ENCODE measurements at places on chromosomes 4 and X.

- DNase-seq, result no peak
Measured at GRCh38 chr4:88957570-88957969, 99.4 kb downstream of the FAM13A start.

DNA sequence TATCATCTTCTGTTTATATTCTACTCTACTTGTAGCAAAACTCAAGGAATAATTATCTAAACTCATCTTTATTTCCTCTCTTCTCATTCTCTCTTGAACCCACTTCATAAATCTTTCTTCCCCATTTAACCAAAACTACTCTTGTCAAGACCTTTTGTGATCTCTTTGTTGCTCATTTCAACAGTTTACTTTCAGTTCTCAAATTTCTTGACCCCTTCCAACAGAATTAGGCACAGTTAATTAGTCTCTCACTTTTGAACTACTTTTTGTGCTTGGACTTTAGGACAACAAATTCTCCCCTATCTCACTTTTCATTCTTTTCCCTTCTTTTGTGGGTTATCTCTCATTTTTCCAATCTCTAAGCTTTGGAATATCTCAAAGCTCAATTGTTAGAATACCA, 27.4 kb upstream of the CAMK2D start:
- DNase-seq, result no peak

- DNase-seq, result no peak
Measured at GRCh38 chr4:31005037-31005436, 284.9 kb downstream of the PCDH7 start.

- no peak for DNase-seq
Measured at GRCh38 chr4:61359301-61359700, 159.2 kb downstream of the ADGRL3 start.

DNA sequence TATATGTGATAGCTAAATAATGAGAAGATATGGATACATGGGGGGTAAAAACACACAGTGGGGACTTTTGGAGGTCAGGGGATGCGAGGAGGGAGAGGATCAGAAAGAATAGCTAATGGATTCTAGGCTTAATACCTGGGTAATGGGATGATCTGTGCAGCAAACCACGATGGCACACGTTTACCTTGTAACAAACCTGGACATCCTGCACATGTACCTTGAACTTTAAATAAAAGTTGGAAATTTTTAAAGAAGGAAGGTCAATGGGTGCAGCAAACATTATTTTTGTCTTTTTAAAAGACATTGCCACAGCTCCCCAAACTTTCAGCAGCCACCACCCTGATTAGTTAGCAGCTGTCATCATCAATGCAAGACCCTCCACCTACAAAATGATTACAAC, 29.7 kb upstream of the UGT2B15 start:
- DNase-seq, result no peak

DNA sequence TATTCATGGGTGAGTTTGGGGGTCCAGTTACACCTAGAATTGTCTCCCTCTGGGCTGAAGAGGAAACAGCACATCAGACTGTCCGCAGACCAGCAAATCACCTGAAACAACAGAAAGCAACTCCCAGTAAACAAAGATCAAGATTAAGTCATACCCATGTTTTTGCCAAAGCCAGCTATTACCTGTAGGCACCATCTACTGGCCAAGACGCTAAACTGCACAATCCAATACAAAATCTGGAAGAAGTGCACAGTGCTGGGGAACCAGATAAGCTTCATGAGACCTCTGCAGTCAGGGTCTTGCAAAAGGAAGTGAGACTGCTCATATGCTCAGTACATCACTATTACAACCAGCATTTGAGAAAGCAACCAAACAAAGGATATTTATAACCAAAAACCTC, 157.5 kb upstream of the ITM2A start:
- no peak for DNase-seq

DNA sequence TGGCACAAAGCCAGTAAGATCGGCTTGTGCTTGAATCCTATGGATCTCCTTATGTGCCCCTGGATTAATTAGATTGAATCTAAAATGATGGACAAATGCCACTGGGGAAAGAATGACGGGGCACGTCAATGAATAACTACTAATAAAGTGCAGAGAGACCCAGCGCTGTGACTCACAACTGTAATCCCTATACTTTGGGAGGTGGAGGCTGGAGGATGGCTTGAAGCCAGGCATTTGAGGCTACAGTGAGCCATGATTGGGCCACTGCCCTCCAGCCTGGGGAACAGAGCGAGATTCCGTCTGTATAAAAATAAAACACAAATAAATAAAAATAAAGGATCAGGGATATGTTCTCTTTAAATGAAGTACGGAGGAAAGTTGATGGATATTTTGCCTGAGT, 179.4 kb downstream of the DCHS2 start:
- no peak for DNase-seq

GRCh38 chrX:44101281-44101680, 128.1 kb upstream of the NDP start:
- DNase-seq, result no peak
